H7 (cell line): ENCODE measurements at places on chromosomes 6 and 20. TPM values are rescaled to one million over a fixed set of nuclear protein-coding genes. Genes with fewer than 3 reads are reported as not detected.

- no peak for DNase-seq
Measured at GRCh38 chr6:11730641-11731040, 48.0 kb downstream of the ADTRP start.

GRCh38 chr6:18501663-18502013 lies 114.5 kb downstream of the RNF144B start:
- no peak for DNase-seq

- DNase-seq, result no peak
Measured at GRCh38 chr6:52881662-52881995, 27.9 kb downstream of the GSTA3 start.

GRCh38 chr6:54847799-54848597 lies 1.4 kb downstream of the FAM83B start:
- no peak for DNase-seq

Gene LKAAEAR1
- 0.45 TPM in 1 of 2 replicates, not detected in the other for total RNA-seq

DNA sequence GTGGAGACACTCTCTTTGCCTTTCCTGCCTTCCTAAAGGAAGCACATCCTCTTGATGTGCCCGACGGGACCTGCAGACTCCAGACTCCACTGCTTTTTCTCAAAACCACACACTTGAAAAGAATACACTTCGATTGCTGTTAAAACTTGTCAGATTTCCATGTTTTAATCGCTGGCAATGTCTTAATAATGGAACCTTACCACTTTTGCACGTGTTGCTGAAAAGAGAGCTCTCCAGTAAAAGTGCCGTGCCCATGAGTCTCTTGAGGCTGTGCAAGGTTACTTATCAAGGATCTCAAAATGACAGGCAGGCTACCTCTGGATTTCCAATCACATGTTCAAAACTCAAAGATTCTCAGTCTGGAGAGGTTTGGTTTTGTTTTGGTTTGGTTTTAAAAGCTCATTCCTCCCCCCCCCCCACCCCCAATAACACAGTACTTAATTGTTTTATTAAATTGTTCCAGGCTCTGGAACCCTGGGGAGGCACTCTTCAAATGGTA lies 12.0 kb upstream of the TFAP2A start:
- DNase-seq, result no peak

GRCh38 chr20:46830886-46831632 lies 63.6 kb upstream of the EYA2 start:
- no peak for DNase-seq

GRCh38 chr6:47161176-47161687 lies 119.1 kb upstream of the ADGRF1 start:
- no peak for DNase-seq

- DNase-seq, result no peak
Measured at GRCh38 chr20:19725814-19726525, 32.1 kb upstream of the RIN2 start.

Gene GTSF1L
- not detected in 2 replicates for total RNA-seq

DNA sequence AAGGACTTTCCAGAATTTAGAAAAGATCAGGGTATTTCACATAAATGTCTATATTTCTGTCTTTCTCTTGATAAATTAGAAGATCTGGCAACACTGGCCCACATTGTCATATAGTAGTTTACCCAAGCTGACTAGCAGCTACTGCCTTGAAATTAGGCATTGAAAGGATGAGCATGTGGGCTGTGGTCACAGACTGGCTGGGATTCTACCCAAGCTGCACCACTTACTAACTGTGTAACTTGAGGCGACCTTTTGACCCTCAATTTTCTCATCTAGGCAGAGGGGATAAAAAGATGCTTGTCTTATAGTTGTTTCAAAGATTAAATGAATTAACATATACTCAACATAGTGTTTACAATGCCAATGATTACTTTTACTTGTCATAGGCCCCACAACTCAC lies 152.7 kb upstream of the BMP2 start:
- DNase-seq, result no peak
